Cortex of kidney (tissue), 1 donor: ENCODE measurements at places on chromosomes 6 and 20.

- DNase-seq: no peak
These were observed 149.5 kb upstream of the SULF2 start for GRCh38 chr20:47934761-47935160.

DNA sequence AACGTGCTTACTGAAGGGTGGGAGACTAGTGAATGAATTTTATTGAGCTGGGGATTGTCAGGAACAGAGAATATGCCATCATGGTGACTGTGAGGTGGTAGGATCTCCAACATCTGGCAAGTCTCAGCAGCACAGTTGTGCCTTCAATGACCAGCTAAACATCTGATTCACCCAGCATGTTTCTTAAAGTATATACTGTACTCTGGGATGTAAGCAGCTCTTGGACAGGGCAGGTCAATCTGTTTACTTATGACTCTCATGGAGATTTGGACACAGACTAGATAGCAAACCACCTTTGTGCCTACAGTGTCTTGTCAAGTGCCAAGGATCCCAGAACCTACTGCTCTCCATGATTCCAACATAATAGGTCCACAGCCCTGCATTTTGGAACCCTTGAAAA is 801.0 kb upstream of the CITED2 start:
- DNase-seq: no peak

GRCh38 chr6:35343092-35343834 is 905 bp downstream of the PPARD start:
- no peak for DNase-seq

DNA sequence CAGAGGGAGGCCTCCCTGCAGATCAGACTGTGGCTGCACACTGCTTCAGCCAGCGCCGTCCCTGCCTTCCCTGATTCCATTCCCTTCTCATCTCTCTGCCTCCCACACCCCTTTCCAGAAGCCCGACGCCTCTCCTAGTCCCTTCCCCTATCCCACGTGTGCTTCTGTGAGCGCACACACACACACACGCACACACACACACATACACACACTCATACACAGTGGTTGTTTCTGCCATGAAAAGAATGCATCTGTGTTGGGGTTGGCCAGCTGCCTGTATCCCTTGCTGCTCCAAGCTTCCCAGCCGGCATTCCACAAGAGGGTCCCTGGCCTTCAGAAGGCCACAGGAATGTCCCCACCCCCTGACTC is 51.7 kb downstream of the MOCS1 start:
- DNase-seq: no peak

GRCh38 chr6:31718265-31718664 is 3.1 kb downstream of the LY6G6D start:
- DNase-seq: no peak
